ENCODE measurements at places on chromosomes 5 and 9.

DNA sequence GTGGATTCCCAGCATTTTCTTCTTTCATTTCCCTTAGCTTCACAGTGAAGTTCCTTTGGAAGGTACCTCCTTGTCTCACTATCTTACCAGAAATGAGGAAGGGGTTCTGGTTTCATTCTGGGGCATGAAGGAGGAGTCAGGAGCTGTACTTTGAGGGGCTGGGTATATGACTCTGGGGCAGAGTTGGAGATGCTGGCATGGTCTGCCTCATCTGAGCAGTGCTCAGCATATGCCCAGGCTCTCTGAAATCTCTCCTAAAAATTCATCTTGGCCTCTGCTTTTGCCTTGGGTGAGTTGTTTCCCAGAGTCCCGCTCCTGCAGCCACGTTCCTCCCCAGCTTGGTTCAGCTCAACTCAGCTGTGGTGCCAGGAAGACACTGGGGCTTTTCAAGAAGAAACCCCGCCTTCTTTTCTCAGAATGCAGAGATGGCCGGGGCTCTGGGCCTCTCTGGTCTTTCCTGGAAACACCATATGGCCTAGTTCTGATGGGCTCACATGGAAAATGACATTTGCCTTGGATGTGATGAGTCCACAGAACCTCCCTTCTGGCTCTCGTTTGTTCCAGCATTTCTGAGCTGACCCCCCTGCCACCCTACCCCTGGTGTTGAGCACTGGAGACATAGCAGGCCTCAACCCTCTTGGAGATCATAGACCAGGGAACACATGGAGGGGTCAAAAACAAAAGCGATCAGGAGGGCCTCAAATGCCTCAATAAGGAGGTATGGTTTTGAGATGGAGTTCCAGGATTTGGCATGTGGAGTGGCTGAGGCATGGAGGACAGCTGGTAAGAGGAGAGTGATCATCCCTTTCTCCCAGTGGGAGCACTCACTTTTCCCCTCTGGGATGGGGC lies 12.0 kb upstream of the TGFBR1 start:
- DNase-seq = no peak

GRCh38 chr5:176157656-176158055 lies 80.6 kb upstream of the SIMC1 start:
- DNase-seq = no peak

GRCh38 chr9:82443312-82443711 lies 454.7 kb downstream of the SPATA31D1 start:
- DNase-seq = no peak

GRCh38 chr5:39464088-39464487 lies 39.3 kb upstream of the DAB2 start:
- no peak for DNase-seq

DNA sequence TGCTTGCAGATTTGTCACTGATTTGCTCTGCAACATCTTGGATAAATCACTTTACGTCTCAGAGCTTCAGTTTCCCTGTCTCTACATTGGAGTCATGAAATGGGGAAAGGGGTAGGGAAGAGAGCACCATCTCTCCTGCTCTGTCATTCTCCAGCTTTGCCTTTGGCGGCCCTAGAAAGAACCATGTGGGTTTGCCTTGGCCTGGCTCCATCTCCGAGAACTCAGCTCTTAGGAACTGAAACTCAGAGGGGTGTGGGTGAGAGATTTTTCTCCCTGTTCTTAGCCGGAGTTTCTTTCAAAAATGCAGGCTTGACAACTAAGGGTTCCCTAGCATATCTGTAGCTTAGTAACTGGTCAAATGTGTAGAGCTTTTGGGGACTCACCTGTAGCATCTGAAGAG lies 123.5 kb downstream of the SMARCA2 start:
- no peak for DNase-seq

DNA sequence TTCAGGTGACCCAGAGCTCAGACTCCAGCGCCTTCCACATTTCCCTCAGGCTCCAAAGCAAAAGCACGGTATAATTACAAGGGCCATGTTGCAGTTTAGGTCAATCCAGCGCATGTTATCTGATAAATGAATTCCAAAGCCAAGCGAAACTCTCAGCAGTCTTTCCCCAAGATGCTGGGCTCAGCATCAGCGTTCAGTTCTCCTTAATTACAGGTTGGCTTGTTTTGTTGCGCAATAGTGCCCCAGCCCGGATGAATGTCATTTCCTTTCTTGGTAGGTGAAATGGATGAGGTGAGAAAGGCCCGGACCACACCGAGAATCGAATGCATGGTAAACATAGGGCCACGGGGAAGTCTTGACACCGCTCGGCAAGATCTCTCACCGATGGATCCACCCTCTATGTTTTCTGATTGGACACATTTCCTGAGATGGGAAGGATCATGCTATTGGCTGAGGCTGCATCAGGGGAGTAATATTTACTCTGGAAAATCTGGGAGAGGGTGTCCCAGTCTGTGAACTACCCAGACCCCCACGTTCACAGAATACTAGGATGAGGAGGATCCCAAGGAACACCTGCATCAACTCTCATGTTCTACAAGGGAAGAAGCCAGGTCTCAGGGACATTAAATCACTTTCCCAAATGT lies 221.2 kb upstream of the ANKRD55 start:
- DNase-seq = no peak

DNA sequence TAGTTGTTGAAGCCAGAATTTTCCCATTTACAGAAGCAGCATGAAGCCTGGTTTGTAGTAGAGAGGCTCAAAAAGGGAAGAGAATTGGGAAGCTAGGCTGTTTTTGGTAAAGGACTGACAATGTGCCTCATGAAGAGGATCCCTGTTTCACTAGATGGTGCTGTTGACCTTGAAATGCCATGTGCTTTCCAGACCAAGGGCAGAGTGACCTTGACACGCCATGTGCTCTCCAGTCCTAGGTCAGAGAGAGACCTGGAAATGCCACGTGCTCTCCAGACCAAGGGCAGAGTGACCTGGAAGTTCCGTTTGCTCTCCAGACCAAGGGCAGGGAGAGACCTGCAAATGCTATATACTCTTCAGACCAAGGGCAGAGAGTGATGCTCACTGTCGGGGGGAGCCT lies 32.0 kb downstream of the UNC13B start:
- no peak for DNase-seq

DNA sequence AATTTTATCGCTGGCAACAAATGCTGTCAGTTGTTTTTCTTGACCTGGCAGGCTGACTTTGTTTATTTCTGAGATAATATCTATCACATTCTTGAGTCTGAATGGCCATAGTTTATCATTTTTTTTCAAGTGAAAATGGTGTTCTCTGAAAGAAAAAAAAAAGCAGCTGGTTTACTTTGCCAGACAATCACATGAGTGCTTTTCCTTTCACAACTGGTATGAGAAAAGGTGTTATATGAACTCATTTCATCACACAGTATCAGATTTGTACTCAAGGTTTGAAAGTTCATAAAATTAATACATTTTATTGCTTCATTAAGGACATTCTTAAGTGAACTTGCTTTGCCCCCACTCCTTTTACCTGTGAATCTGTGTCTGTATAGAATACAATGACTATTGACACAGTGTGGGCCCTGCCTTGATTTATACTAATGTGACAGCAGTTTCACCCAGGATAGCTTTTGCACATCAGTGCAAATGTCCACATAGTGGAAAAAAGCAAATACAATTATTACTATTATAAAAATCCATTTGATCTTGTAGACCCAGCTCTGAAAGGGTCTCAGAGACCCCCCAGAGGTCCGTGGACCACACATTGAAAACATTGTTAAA lies 33.1 kb upstream of the PRLR start:
- DNase-seq = no peak

- no peak for DNase-seq
Measured at GRCh38 chr9:134393582-134394280, 67.5 kb downstream of the RXRA start.

DNA sequence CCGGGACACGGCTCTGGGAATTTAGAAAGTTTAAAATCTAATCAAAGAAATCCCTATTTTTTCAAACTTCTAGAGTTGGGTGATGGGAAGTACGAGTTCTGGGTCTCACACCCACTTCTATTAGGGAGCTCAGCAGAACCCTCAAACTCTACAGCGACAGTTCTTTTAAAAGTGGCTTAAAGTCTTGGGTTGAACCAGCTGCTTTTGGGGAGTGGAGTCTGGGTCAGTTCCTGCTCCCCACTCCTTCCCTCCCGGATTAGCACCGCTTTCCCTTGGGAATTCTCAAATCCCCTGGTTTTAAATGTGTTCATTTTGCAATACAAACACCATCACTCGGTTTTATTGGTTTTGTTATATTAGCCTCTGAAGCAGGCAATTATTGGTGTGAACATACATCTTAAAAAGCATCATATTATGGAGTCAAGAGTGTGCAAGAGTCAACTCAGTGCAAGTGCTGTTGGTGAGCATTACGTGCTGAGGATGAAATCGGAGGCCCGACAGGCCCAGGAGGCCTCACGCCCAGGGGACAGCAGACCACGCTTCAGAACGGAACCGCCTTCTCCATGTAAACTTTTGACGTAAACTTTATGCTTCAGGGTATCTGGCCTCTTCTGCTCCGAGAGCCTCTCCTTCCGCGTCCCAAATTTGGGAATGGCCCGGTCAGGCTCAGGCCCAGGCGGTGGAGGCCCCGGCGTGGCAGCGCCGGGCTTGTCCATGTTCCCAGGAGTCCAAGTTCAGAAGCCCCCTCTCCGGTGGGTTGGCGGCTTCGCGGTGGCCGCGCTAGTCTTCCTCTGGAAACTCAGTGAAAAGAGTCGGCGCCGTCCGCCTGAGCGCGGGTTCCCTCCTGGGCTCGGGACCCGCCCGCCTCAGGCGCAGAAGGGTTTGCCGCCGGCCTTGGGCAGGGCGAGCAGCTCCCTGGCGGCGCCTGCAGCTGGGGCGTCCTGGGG lies 5.3 kb downstream of the IRX4 start:
- no peak for DNase-seq

GRCh38 chr5:112616812-112617547 lies 120.7 kb upstream of the APC start:
- peak; percentile 5 for DNase-seq

GRCh38 chr5:69167493-69167855 lies 524 bp downstream of the CCNB1 start:
- DNase-seq = no peak

GRCh38 chr9:78921341-78921740 lies 624.4 kb downstream of the PSAT1 start:
- DNase-seq = no peak

- DNase-seq = no peak
Measured at GRCh38 chr9:130195638-130196037, 23.4 kb downstream of the NCS1 start.

- DNase-seq = no peak
Measured at GRCh38 chr9:89567649-89568048, 37.2 kb upstream of the GADD45G start.

DNA sequence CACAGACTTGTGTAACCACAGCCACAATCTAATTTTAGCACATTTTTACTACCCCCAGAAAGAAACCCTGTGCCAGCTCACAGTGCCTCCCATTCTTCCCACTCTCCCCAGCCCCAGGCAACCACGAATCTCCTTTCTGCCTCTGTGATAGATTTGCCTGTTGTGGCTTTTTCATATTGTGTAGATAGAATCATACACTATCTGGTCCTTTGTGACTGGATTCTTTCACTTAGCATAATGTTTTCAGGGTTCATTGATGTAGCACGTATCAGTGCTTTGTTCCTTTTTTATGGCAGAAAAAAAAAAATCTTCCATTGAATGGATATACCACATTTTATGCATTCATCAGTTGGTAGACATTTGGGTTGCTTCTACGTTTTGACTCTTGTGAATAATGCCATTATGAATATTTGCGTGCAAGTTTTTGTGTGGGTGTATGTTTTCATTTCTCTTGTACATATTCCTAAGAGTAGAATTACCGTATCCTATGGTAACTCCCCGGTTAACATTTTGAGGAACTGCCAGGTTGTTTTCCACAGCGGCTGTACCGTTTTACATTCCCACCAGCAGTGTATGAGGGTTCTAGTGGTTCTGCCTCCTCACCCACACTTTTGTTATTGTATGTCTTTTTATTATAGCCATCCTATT lies 64.5 kb downstream of the RCL1 start:
- no peak for DNase-seq

- DNase-seq = peak; percentile 10
Measured at GRCh38 chr5:138702166-138703077, 50.8 kb upstream of the CTNNA1 start.

DNA sequence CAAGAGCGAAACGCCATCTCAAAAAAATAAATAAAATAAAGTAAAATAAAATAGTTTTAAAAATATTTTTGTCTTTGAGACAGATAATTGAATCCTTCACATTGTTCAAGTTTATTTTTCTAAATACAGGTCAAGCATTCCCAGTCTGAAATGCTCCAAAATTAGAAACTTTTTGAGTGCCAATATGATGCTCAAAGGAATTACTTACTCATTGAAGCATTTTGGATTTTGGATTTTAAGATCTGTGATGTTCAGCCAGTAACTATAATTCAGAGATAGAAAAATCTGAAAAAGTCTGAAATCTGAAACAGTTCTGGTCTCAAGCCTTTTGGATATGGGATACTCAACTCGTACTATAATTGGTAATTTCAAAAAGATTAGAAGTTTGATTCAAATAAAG lies 39.8 kb downstream of the RBM27 start:
- DNase-seq = no peak

DNA sequence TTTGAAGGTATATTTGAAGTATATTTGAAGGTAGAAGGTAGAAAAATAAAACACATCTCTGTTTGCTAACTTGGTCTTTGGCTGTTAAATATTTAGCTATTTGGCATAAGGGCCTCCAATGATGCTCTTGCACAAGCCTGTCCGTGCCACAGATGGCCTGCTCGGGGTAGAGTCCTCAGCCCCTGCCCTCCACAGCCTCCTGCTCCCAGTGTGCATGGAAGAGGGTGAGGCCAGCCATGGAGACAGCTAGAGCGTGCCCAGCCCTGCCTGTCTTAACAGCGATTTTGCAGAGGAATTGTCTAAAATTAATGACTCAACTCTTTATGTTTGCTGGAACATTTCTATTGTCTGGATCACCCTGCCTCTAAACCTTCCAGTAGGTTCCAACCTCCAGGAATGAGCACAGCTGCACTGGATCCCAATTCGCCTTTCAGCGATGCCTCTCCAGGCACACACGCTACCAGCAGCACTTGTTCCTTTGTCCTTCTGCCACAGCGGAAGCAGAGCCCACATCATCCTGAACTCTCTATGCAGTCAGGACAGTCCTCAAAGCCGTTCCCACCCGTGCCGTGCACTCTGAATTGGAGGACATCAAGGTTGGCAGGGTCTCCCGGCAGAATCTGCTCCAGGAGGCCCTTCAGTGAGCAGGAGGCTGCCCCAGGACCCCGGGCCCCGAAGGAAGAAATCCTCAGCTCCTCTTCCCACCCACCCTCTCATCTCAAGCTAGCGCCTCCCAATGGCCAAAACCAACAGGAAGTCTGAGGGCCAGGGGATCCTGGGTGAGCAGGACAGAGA lies 254.0 kb upstream of the IRX1 start:
- DNase-seq = no peak

DNA sequence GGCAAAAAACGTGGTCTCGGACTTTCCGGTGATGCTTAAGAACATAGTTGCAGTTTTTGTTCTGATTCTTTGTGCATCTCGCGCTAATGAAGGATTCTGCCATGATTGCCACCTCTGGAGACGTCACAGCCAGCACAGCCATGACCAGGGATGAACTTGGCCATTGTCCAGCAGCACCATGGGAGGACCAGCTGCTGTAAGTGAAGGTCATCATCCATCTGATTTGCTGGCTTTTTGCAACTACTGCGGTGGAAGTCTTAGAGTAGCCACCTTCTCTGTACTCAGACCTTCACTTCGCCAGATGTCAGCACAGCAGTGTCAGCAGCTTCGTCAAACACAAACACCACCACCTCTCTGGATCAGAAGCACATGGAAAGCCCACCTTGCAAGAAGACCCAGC lies 45.7 kb downstream of the NSUN2 start:
- no peak for DNase-seq
